ENCODE measurements at places on chromosomes 1 and 21.

GRCh38 chr1:155970531-155971167, 7.7 kb downstream of the ARHGEF2 start:
- no peak for DNase-seq

DNA sequence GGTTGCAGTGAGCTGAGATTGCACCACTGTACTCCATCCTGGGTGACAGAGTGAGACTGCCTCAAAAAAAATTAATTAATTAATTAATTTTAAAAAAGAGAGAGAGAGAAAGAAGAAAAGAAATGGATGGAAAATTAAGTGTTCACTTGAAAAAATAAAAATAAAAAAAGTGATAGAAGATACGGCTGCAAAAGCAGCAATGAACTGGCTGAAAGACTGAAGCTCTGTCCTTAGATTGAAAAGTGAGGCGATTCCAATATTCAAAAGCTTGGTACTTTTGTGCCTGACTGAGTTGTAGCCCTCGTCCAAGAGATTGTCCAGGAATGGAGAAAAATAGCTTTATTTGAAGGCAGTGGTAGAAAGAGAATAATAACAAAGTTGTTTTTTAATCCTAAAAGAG, 154.6 kb downstream of the ADSS2 start:
- DNase-seq, result no peak

- DNase-seq, result no peak
Observed at GRCh38 chr1:178031856-178032320, 62.0 kb upstream of the RASAL2 start.

- no peak for DNase-seq
Observed at GRCh38 chr1:18876210-18876609, 16.8 kb upstream of the TAS1R2 start.

DNA sequence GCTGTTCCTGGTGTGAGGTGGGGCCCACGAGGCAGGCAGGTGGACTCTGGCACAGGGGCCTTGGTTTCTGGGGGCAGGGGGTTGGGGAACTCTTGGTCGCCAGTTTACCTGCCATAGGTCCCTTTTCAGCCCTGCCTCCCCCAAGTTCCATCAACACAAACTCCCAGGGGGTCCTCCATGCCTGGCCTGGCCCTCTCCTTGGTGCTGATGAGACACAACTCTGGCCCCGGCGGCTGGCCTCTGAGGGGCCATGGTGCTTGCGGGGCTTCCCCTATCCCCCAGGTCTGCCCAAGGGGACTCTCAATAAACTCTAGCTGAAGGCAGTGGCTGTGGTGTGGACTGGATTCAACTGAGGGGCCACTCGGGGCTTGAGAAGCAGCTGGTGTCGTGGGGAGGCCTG, 16.0 kb downstream of the HTR6 start:
- DNase-seq, result no peak

GRCh38 chr1:160705742-160706141, 5.9 kb downstream of the CD48 start:
- DNase-seq, result no peak

DNA sequence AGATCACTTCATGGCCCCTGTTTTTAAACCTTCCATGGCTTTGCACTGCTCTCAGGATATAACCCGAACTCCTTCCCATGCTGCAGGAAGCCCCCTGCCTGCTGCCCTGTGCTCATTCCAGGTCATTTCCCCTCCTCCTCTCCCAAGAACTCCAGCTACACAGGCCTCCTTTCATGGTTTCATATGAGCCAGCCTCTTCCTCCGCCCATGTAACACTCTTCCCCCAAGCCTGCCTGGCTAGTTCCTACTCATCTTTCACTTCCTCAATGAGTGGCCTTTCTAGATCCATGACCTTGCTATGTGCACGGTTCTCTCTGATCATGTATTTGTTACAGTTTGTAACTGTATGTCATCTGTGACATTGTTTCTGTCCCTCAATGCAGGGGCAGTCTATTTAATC, 3.1 kb upstream of the NCF2 start:
- no peak for DNase-seq

DNA sequence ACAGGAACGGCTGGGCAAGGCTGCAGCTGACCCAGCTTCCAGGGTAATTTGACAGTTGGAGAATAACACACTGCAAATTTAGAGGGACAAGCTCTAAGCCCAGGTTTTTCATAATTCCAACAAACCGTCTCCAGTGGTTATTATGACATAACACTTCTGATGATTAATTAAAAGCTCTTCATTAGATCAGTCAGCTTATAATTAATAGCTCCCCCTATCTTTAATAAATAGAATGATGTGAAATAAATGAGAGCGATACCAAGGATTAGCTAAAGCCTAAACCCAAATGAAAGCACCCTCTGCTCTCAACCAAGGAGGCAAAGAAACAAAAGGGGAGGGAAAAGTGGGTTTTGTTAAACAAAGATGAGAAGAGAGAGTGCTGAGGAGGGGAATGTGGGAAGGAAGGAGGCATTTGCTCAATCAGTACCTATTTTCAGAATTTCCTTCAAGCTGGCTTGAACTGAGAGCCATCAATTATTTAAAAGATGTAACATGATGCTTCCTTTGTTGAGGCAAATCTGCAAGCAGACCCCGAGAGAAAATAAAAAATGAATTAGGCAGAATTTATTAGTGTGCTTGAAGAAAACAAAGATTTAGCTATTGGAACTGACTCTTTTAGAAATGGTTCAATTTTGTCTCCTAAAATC, 221.8 kb upstream of the ESRRG start:
- no peak for DNase-seq

GRCh38 chr1:178752891-178753290, 27.8 kb downstream of the RALGPS2 start:
- no peak for DNase-seq

GRCh38 chr1:114109981-114110380, 43.7 kb downstream of the SYT6 start:
- DNase-seq, result no peak

- no peak for DNase-seq
Observed at GRCh38 chr1:94646141-94646643, 104.6 kb upstream of the F3 start.

DNA sequence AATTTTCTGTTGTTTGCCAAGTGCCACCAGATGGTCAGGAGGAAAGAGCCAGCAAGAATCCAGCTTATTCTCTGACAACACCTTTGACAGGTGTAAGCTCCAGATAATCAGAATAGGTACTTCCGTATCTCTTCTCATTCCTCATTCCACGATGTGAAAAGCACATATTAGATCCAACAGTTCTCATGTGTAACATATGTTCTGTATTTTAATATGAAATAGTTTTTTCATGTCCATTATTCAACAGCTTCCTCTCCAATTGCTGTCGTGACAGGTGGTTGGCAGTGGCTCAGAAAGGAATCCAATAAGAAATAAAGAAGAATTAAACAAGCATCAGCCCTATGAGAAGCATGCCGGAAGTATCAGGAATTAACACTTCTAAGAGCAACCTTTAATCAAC, 1624.7 kb downstream of the MRPL39 start:
- no peak for DNase-seq

DNA sequence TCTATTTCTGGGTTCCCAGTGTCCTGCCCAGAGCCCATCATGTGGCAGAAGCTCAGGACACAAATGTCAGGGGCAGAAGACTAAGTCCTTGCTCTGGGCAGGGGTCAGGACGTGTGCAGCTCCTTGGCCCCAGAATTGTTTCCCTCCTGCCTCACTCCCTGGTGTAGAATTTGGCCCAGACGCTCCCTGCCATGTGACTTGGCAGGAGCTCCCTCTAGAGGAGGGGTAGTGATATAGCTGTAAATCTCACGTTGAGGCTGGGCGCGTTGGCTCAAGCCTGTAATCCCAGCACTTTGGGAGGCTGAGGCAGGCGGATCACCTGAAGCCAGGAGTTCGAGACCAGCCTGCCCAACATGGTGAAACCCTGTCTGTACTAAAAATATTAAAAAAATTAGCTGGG, 91.2 kb downstream of the UBIAD1 start:
- no peak for DNase-seq

- DNase-seq, result no peak
Observed at GRCh38 chr1:2312515-2313301, 78.6 kb downstream of the MORN1 start.

- no peak for DNase-seq
Observed at GRCh38 chr1:185338719-185339622, 21.9 kb upstream of the IVNS1ABP start.

- DNase-seq, result no peak
Observed at GRCh38 chr1:152645146-152645545, 18.0 kb upstream of the LCE2D start.

DNA sequence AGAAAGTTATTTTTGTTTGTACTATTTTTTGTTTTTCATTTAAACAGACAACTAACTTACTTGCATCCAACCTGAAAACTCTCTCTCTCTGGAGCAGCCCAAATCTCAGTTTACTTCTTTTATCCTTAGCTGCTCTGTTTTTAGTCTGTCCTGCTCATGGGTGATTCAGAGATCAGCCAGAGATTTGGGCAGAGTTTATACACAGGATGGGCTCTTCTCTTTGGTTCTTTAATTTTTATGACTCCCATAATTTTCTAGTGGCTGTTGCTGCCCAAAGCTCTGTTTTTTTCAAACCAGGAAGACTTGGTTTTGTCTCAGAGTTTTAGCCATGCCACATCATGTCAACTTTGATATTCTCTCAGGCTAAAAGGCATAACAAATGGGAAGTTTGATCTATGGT, 86.8 kb upstream of the CD55 start:
- DNase-seq, result no peak

- no peak for DNase-seq
Observed at GRCh38 chr1:5847013-5847659, 145.1 kb downstream of the NPHP4 start.

GRCh38 chr1:65253800-65254319, 55.5 kb upstream of the DNAJC6 start:
- DNase-seq, result no peak

GRCh38 chr1:100107696-100108095, 25.0 kb downstream of the SASS6 start:
- DNase-seq, result no peak

- no peak for DNase-seq
Observed at GRCh38 chr1:116474921-116475849, 95.6 kb downstream of the CD58 start.

GRCh38 chr1:210315529-210315928, 13.2 kb upstream of the HHAT start:
- no peak for DNase-seq

GRCh38 chr1:161737625-161738024, 12.0 kb upstream of the DUSP12 start:
- no peak for DNase-seq

DNA sequence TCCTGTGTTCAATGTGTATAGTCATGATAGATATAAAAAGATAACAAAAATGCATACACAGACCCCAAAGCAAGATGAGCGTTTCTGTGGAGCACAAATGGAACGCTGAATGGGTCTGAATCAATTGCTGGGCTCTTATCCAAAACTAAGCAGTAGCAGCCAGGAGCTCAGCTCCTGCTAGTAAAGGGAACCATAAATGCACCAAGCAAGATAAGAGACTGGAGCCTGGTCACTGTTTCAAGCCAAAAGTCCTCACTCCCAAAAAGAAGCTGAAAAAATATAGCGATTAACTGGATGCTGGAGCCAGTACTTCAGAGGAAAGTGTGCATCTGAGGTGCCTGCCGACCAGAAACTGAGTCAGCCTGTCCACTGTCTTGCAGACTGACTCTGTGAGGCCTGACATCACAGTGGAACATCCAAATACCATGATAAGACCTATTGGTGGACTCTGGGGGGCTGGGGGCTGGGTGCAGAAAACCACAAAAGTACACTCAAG, 68.9 kb downstream of the LRRC8C start:
- DNase-seq, result no peak

Measured in stimulated activated CD4-positive, alpha-beta T cell treated with anti-CD3 and anti-CD28 coated beads, Interleukin-1b, Interleukin-23, amount 100 ng/mL, for 1 hour (primary cell).